CD4-positive, alpha-beta T cell treated with Interleukin-4 for 4 hours (primary cell): ENCODE measurements at places on chromosomes 1 and 21.

GRCh38 chr1:241749945-241750695 lies 97.9 kb upstream of the EXO1 start:
- no peak for DNase-seq

DNA sequence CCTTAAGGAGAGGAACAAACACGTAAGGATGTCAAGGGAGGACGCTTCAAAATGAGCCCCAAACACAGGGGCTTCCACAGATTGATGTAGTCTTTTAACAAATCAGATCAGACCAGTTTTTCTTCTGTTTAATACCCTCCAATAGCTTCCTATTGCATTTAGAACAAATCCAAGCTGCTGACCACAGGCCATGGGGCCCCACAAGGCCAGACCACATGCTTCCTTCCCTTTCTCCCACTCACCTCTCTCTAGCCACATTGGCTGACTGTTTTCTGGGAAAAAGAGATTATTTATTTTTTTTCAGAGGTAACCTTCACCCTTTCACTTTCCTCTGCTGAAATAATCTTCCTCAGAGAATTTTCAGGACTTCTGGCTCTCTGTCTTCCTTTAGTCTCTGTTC lies 380.6 kb downstream of the SIPA1L2 start:
- DNase-seq: no peak

DNA sequence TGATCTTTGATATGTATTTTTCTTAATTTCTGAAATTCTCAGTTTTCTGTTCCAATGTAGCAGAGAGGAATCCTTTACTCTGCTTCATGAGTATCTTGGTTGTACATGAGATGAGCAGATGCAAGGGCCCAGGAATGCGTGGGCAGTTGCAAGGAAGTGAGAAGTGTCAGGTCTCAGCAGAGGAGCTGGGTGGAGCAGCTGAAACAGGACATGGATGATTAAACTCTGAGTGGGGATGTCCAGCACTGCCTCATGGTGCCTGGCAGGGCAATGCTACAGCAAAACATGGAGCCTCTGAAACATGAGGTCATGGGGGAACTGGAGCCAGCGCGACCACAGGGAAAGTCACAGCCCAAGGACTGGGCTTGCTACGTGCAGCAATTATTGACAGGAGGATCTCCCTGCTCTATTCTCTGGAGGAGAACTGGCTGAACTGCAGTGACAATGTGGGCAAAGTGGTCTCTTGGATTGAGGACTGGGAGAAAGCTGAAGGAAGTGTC lies 48.4 kb downstream of the COLGALT2 start:
- DNase-seq: no peak

DNA sequence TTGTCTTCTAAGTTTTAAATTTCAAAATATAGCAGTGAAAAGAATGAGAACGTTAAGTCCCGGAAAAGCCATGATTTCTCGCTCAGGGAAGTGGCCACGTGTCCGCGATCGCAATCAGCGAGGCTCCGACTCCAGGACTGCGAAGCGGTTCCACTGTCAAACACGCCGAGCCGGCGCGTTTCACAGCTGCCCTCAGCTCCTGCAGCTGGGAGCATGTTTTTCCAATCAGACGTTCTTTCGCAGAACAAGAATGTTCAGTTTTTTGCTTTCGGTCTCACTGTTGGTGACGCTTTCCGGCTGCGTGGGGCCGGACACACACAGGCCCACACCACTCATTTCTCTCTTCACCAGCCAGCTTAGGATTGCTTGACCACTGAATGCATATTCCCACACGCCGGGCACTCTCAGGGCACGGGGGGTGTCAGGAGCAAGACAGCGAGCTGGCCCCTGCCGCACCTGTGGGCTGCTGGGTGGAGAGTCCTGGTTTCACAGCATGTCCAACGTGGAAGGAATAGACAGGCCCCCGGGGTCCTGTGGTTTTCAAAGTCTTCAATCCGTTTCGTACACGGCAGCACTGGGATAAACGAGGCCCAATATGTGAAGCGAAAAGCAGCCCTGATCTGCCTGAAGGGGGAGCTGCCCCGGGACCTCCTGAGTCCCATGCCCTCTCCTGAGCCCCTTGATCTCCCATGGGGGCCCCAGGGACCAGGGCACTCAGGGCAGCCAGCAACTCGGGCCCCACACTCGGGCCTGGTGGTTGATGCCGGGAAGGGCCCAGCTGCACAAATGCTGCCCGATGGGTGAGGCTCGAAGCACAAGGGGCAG lies 47.3 kb upstream of the COL18A1 start:
- DNase-seq: no peak

- peak; percentile 83 for DNase-seq
Observed at GRCh38 chr1:23790696-23791515, at the start of gene LYPLA2. Gene LYPLA2, plus strand, starts transcription at chr1:23791145. Its CDS starts 1,538 bp downstream, at chr1:23792683.

DNA sequence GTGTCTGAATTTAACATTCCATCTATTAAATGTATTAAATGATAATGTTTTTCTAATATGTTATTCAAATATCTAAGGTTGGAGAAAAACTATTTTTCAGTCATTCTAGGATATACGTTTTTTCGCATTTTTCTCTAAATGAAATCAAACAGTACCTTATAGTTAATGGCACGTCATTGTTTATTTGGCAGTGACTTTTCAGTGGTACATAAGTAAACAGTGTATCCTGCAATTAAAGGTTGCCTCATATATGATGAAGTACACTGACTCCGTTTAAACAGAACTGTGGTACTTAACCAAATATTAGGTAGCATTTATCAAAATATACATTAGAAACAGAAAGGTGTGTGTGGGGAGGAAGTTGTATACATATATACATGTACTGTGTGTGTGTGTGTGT lies 79.2 kb downstream of the EPS15 start:
- DNase-seq: no peak

- DNase-seq: no peak
Observed at GRCh38 chr1:241934201-241934848, 23.2 kb upstream of the BECN2 start.

DNA sequence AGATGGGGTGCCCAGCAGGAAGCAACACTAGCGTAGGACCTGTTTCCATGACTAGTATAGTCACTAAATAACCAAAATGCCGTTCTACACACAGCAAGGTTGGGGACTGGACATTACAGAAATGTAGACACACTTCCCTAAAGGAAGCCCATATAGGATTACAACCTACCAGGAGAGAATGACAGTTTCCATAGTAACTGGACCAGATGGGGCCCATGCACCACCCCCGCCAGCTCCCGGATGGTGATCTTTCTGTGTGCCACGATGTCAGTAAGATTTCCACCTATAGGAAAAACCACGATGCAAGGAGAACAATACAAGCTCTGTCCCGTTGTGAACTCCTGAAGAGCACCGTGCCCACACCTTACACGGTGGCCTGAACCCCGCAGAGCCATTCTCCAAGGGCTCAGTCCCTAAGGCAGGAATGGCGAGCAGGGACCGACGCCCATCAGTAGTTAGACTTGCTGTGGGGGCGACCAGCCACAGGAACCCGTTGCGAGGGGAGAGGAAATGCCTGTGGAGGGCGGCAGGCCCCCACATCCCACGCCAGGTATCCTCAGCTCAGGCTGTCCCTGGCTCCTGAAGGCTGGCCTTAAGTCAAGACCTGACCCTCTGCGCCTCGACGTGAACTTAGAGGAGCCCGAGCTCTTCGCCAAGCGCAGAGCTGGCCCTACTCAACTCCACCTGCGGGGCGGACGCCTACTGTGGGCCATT lies 13.6 kb upstream of the CEP85 start:
- DNase-seq: no peak

- DNase-seq: no peak
Observed at GRCh38 chr1:44326024-44326701, 28.9 kb downstream of the ERI3 start.

- DNase-seq: no peak
Observed at GRCh38 chr1:28756846-28757245, 20.1 kb downstream of the YTHDF2 start.

DNA sequence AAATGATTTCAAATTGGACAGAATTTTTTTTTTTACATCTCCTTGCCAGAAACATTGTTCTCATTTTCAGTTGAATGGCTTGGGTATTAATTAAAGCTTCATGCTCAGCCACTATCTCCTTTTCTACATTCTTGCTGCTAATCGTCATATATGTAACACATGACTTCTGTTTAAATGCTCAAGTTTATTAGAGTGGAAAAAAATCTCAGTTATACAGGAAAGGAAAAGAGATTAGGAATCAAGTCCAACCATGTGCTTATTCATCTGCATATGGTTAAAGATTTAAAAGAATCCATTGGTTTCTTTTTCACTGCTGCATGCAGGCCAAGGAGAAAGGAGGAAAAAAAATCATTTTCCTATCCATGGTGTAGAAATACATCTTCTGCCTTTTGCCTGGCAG lies 47.3 kb upstream of the CNN3 start:
- DNase-seq: no peak

DNA sequence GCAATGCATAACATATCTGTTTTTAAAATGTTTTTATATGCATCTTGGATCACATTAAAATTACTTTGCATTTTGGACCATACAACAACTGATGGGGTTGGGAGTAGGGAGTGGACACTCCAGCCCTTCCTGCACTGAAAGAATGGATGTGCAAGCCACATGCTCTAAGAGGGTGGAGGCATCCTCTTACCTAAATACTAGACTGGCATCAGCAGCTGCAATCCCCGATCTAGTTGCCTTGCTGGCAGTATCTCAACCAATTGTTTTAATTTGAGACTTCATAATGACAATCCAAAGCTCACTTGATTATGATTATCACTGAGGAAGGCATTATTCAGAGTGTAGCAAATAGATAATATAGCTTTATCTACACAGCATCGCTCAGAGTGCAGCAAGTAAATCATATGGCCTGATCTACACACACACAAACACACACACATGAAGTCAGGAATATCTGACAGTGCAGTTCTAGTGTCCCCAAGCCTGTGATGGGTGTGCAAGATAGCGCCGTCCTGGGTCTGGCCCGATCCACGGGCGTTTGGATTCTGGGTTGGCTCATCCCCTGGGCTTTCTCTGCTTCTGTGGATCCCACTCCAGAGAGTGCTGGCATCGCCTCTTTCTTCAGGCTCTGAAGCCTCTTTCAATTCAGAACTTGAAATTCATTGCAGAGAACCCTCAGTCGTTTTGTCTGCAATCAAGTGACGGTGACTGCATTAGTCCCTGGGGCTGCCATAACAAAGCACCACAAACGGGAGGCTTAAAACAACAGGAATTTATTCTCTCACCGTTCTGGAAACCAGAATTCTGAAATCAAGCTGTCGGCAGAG lies 181.3 kb downstream of the ETS2 start:
- DNase-seq: no peak
